ENCODE measurements at places on chromosomes 6 and 20. TPM values are rescaled to one million over a fixed set of nuclear protein-coding genes. Genes with fewer than 3 reads are reported as not detected.

DNA sequence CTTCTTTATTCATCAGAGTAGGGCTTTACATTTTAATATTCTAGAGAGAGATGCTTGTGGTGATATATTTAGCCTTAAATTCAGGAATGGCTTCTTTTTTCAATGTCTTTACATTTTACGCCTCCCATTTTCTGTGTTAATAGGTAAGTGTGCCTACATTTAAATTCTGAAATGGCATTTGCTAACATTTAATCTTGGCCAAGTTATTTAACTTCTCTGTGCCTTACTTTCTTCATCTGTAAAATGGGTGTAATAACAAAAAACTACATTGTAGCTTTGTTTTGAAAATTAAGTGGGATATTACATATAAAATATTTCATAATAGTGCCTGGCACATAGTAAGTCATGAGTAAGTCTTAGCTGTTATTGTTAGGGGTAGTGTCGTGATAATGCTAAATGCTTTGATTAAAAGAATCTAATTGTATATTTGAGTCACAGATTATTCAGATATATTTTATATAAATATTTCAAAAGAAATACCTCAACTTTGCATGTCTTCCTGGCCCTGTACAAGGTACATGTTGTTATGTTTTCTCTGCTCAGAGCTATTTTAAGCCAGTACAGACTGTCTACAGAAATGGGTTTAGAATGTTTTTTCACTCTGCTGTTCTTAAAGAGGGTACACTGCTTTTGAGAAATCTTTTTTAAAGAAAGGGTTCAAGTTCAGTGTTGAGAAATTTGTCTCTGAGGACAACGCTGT, 18.8 kb downstream of the CARMIL1 start:
- DNase-seq: no peak
- H3K4me3 ChIP-seq: no peak overlapping the region
- H3K27me3 ChIP-seq: no peaks in the 10 kb centered on the region

DNA sequence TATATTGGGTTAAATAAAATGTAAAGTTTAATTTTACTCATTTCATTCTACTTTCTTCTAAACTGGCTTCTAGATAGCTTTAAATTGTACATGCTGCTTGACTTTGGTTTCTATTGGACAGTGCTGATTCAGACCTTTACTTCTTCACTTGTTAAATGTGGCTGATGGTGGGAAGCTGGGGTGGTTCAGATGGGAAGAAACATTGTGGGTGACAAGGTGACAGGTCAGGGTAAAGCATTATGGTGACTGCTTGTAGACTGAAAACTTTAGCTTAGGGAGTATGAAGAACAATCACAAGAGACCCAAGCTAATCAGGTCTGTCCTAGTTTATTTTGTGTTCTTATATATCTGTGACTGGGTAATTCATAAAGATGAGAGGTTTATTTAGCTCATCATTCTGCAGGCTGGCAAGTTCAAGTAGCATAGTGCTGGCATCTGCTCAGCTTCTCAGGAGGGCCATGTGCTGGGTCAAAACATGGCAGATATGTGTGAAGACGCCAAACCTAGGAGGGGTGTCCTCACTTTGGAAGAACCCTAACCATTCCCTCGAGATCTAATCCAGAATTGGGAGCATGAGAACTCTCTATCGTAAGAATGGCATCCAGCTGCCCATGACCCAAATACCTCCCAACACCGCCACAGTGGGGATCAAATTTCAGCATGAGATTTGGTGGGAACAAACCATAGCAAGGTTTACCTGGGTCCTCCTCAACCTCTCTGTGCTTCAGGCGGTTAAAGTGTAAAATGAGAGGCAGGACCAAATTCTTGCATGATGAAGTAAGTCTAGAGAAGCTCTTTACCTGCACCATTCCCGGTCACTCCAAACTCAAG, 102.8 kb downstream of the FYN start:
- peaks cover 46% of the 10 kb centered on the region for H3K36me3 ChIP-seq
- H3K4me3 ChIP-seq: peak overlapping the region; percentile 7
- H3K4me1 ChIP-seq: peaks cover 93% of the 10 kb centered on the region
- H3K27me3 ChIP-seq: no peaks in the 10 kb centered on the region
- peak; percentile 73 for DNase-seq

DNA sequence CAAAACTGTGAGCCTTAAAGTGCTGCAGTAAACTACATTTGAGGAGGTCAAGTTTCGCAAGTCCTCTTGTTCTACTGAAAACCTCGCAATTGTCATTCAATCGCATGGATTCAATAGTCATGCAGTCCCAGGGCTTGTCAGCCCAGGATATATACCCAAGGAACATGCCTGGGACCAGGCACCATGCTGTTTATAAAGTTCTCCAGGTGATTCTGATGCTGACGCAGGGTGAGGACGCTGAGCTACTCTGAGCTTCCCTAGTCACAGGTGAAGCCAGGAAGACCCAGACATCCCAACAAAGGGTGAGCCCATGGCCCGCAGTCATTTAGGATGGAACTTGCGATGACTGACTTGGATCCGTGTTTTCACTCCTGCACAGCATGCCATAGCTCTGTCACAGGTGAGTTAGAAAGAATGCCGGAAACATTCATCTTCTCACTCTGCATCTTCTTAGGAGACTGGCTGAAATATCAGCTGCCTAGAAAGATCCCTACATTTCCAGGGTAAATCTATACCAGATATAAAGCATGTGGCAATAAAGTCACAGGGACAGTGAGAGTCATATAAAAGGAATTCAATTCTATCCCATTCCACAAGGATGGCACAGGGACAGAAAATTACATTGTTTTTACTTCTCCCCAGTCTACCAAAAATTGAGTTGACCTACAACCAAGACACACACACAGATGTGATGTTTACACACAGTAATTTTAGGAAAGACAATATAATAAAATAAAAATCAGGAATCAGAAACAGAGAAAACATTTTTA, 27.0 kb upstream of the SSTR4 start:
- no peak overlapping the region for H3K27ac ChIP-seq
- no peaks in the 10 kb centered on the region for H3K4me1 ChIP-seq
- no peak overlapping the region for H3K4me3 ChIP-seq
- DNase-seq: no peak
- H3K36me3 ChIP-seq: no peaks in the 10 kb centered on the region

DNA sequence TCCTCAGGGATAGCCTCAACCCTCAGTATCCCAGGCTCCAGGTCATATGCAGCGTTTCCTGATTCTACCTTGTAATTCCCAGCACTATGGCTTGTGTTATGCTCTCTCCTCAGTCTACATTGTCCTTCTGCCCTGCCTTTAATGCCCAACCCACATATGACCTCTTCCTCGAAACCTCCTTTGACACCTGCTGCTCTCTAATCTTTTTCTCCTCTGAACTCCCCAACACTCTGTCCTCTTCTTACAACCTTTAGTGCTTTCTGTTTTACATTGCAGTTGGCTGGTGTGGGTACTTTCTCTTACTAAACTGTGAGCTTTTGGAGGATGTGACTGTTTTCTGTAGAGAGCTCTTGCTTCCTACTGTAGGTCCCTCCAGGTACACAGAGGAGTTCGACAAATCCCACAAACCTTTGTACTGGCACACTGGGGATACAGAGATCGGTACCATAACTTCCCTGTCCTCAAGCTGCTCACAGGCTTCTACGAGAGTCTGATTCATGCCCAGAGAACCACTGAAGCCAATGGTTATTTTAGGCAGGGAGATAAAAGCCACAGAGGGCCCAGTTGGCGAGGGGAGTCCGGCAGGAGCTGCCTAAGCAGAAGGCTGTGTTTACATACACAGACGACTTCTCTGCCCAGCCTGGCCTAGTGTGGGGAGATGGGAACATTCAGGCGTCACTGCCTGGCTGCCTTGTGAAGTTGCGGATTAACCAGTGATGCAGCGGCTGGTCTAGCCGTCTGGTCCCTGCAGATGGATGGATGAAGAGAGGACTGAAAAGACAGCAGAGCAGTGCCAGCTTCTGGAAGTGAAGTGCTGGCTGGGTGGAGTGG, 8.4 kb upstream of the EPB41L1 start:
- H3K27me3 ChIP-seq: peaks cover 17% of the 10 kb centered on the region
- H3K27ac ChIP-seq: no peak overlapping the region
- H3K4me3 ChIP-seq: no peak overlapping the region
- H3K36me3 ChIP-seq: no peaks in the 10 kb centered on the region

- H3K27ac ChIP-seq: no peak overlapping the region
- peaks cover 9% of the 10 kb centered on the region for H3K36me3 ChIP-seq
- DNase-seq: no peak
- no peak overlapping the region for H3K4me3 ChIP-seq
Observed at GRCh38 chr6:169558378-169558773, 143.5 kb downstream of the WDR27 start.

Gene CSE1L
- total RNA-seq: 93.1 TPM

- no peak for DNase-seq
- H3K36me3 ChIP-seq: no peaks in the 10 kb centered on the region
- no peaks in the 10 kb centered on the region for H3K27me3 ChIP-seq
- H3K4me3 ChIP-seq: no peak overlapping the region
- H3K4me1 ChIP-seq: peaks cover 2% of the 10 kb centered on the region
Observed at GRCh38 chr6:30752157-30752927, 8.0 kb upstream of the IER3 start.

Gene IL17F
- total RNA-seq: not detected

DNA sequence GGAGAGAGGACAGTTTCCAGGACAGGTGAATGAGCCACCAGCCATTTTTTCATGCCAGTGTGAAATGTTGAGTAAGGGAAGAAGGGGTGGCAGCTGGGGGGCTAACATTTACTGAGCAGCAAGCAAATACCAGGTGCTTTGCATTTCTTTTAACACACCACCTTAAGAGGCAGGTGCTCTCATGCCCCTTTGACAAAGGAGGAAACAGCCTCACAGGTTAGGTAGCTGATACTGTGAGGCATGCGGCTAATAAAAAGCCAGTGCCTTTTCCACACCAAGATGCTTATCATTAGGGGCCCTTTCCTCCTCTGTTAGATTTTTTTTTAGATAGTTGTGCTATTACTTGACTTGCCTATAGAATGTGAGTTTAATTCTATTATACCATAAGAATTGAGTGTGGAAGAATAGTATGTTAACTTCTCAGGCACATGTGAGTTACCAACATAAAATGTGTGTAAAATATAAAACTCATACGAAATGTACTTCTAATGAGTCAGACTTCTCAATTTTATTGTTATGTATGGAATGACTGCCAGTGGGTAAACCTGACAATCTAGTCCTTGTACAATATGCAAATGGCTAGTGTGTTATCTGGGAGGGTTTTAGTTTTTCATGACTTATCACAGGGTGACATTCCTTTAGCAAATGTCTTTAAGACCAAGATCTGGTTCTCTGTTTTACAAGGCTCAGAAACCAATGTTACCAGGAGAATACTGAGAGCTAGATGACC, 260.0 kb downstream of the TMEM242 start:
- no peaks in the 10 kb centered on the region for H3K27me3 ChIP-seq
- peaks cover 31% of the 10 kb centered on the region for H3K4me1 ChIP-seq
- DNase-seq: no peak
- peaks cover 5% of the 10 kb centered on the region for H3K36me3 ChIP-seq
- H3K4me3 ChIP-seq: no peak overlapping the region
- H3K27ac ChIP-seq: no peak overlapping the region

All from activated CD8-positive, alpha-beta memory T cell treated with anti-CD3 and anti-CD28 coated beads, Interleukin-2, amount 10 ng/mL, durations not matched to agents 7 days and 5 days (primary cell).